NCI-H2171 treated with DMSO at 0.1 percent for 48 hours (cell line): ENCODE measurements at places on chromosomes 11 and 22.
A peak's percentile ranks its signal among the peaks of the same experiment; 100 is the strongest.

- no peak for DNase-seq
Measured at GRCh38 chr11:128804481-128804880, 62.6 kb downstream of the KCNJ1 start.

GRCh38 chr11:128563942-128564641, 23.3 kb downstream of the ETS1 start:
- no peak for DNase-seq

- no peak for DNase-seq
Measured at GRCh38 chr11:64864135-64864472, 14.3 kb downstream of the EHD1 start.

GRCh38 chr11:67347964-67348749, 5.2 kb downstream of the POLD4 start:
- DNase-seq, result peak; percentile 87

DNA sequence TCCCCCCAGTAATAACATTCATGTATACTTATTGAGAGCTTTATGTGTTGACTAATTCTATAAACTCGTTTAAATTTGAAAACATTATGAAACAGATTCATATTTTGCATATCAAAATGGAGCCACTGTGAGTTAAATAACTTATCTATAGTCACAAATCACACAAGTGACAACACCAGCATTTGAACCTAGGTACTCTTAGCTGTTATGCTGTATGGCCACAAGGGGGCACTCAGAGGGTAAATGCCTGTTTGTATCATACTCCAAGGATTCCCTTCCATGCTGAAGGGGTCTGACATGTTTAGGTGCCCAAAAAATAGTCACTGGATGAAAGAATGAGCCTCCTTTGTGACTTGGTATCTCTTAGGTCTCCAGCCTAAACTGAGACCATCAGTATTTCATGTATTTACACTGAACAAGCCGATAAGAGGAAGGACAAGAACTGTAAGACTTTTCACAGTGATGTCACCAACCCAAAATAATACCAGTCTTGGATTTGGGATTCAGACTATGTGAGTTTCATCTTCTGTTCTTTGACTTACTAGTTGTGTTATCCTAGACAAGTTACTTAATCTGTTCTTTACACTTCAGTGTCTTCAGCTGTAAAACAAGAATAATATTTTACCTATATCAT, 12.2 kb upstream of the OR52D1 start:
- DNase-seq, result no peak

DNA sequence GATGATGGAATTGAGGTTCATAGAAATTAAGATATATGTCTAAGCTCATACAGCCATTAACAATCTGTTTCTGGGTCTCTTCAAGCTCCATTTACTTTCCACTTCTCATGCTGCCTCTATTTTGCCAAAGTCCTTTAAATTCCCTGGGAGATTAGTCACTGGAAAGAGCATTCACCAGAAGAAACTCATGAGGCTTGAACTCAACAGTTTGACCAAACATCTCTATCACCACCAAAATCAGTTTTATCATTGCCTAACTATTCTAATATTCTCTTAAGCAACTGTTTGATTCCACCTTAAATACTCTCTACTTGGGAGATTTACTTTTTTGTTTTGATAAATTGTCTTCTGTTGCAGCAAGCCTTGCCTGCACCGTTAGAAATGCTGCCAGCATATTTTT, 881.3 kb downstream of the KCNA4 start:
- no peak for DNase-seq

DNA sequence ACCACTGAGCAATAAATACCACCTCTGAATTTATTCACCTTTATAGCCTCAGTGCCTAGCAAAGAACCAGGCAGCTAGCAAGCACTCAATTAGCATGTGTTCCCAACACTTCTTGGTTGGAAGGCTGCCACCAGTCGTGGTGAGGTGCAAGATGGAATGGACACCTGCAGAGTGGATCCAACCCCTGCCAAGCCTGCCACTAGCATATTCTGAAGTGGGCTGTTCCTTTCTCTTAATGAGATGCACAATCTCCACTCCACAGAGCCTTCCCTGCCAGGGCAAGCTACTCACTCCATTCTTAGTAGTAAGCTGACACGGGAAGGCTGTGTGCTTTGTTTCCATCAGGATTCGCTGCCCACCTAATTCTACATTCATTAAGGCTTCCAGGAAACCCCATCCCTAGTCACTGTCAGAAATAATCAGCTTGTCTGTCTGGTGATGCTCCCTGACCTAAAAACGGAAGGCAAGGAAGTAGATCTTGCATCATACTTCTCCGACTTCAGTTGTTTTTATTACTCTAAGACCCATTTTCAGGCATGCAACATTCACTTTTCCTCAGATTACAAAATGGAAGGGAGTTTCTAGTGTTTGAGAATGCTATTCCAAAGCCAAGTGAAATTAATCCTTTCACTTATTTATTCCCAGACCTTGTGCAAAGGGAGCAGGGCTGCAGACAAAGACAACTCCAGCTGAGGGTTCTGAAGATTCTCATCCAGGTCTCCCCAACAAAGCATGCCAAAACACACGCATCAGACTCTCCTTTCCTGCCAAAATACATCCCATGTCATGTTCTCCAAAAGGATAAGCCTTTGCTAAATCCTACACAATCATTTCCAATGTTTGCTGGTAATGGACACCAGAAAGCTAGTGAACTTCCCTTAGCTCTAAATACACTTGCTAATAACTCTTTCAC, 128.0 kb downstream of the TENM4 start:
- peak; percentile 59 for DNase-seq

DNA sequence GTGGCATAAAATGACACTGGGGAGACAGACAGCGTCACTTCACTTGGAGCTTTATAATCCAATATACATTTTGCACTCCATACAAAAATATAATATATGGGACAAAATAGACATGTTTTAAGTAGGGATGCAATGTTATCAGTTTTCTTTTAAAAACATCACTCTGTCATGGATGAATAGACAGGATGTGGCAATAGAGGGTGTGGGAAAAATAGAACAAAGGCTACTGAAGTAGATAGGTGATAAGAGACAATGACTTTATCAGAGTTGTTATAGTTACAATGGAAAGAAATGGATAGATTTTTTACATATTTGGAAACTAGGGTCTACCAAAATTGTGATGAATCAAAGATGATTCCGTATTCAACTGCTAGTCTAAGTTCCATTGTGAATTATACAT, 13.1 kb upstream of the NOX4 start:
- no peak for DNase-seq

DNA sequence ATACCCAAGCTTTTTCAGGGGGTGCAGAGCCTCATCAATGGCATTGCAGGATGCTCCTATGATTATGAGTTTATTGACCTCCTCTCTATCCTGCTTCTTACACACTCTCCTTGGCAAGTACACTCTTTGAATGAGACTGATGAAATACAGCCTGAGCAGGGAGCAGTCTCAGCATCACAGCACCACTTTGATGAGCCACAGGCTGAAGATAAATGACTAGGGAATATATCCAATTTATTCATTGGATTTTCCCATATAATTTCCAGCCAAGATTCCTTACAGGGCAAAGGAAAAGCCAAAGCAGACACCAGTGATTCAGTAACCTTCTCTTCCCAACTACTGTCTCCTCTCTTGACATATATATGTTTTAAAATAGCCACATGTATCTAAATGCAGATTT, 79.2 kb downstream of the CASP12 start:
- no peak for DNase-seq

DNA sequence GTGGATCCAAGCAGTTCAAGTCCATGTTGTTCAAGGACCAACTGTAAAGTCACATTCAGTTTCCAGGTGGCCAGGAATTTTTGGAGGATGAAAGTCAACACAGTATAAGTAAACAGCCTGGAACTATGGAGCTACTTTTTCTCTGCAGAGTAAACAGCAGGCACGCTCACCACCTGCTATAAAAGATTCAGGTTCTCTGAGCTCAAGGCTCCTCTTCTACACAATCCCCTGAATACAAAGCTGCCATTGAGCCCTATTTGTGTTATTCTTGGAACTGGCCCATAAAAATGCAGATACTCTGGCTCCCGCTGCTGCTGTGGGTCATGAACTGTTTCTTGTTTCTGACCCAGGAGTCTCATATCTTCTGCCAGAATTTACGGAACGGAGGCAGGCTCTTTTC, 56.9 kb upstream of the PRR5 start:
- DNase-seq, result no peak
